ENCODE measurements at places on chromosomes 5 and 9.

- no peak for DNase-seq
Measured at GRCh38 chr5:135718651-135719050, 115.8 kb upstream of the SLC25A48 start.

DNA sequence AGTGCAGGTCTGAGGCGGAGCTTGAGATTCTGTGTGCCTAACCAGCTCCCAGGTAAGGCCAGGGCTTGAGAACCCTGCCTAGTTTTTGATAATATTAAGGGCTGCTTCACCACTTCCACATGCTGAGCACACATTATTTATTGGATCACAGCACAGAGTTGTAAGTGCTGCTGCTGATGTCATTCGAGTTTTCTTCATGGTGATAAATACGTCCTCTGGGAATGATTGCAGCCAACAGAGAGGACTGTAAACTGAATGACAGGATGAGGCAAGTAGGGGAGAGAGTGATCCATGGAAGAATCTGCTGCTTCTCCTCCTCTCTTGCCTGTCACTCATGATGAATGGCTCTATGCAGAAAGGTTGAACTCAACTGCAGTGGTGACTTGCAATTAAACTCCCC, 77.9 kb upstream of the VPS13A start:
- no peak for DNase-seq

- no peak for DNase-seq
Measured at GRCh38 chr5:50439221-50439620, 1.9 kb downstream of the EMB start.

DNA sequence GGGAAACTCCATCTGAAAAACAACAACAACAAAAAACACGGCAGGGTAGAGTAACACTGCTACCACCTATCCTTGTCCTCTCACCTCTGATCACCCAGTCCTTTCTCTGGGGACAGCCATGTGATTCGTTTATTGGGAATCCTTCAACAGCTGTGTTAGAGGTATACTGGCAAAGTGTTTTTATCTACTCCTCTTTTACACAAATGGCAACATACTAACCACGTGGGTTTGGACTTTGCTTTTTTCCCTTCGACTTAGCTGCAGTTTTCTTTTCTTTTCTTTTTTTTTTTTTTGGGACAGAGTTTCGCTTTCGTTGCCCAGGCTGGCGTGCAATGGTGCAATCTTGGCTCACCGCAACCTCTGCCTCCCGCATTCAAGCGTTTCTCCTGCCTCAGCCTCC, 11.2 kb upstream of the SET start:
- DNase-seq: no peak

- DNase-seq: no peak
Measured at GRCh38 chr5:139670369-139671095, 22.4 kb downstream of the CXXC5 start.

GRCh38 chr5:94744906-94745305, 126.4 kb downstream of the SLF1 start:
- DNase-seq: no peak

GRCh38 chr5:25516141-25516540, 871.4 kb upstream of the CDH10 start:
- no peak for DNase-seq

DNA sequence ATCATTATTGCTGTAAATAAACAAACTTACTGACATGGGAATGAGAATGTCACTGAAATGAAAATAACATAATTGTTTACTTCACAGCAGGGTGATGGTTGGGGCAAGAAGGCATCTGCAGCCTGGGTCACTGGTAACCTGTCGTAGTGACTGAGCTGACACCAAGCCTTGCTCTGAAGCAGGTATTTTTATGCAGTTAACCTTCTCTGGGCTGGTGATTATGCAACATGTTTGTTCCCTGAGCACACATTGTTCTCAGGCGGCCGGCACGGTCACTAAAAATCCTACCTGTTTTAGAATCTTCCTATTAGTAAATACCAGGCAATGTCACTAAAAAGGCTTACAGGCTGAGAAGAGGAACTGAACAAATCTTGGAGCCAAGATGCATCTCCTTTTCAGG, 157.7 kb upstream of the NR3C1 start:
- DNase-seq: no peak

- no peak for DNase-seq
Measured at GRCh38 chr9:8560560-8561525, 761.3 kb upstream of the DMAC1 start.

GRCh38 chr9:88706193-88707113, 171.5 kb downstream of the NXNL2 start:
- DNase-seq: no peak

DNA sequence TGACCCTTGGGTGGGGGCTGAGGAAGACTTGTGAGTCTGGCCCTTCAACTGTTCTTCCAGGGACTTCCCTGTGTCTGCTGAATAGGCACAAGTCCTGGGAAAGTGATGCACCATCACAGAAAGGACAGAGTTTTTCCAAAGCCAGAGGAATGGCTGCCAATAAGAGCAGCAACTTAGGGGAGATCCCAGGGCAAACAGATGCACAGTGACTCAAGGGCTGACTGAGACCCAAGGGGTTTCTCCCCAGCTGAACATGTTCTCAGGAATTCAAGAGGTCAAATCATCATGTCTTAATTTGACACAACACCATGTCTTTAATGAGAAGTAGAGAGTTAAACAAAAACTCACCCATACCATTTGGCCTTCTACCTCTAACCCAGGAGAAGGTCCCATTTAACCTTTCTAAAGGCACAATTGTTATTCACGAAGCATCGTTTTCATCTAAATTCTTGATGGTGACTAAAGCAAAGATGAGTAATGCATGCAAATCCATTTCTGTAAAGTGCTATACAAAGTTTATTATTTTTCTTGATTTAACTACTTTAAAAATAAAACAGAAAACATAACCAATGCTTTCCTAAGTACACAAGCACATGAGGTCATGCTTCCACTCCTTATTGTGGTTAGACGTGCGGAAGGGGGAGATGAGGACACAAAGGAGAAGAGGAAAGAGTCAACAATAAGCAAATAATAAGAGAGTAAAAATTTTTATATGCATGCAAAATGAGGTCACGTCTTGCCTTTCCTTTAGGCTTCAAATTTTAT, 324.1 kb downstream of the PLK2 start:
- no peak for DNase-seq

- no peak for DNase-seq
Measured at GRCh38 chr9:135273008-135273407, 185.5 kb downstream of the OLFM1 start.

GRCh38 chr9:98374385-98375051, 119.1 kb upstream of the TBC1D2 start:
- DNase-seq: no peak

- DNase-seq: no peak
Measured at GRCh38 chr5:109479260-109479860, 69.6 kb upstream of the PJA2 start.
